Stimulated activated CD8-positive, alpha-beta memory T cell treated with anti-CD3 and anti-CD28 coated beads, Interleukin-15, amount 100 ng/mL, for 4 hours (primary cell): ENCODE measurements at places on chromosomes 1 and 21.

DNA sequence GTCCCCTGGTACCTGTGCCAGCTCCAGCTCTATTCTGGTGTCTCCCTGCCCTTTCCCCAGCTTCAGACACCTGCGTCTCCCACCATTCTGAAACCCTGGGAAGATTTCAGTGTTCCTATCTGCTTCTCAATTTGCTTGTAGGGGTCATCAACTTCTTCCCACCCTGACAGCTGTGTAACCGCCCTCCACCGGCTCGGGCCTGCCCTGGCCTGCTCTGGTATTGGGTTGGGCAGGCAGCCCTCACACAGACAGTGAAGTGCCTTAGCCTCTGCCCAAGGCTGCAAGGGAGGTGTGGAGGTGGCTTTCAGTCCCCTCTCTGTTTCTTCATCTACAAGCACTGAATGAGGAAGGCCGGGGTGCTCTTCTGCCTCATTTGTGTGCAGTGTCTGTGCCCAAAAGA lies 97.2 kb downstream of the LAMC2 start:
- no peak for DNase-seq

DNA sequence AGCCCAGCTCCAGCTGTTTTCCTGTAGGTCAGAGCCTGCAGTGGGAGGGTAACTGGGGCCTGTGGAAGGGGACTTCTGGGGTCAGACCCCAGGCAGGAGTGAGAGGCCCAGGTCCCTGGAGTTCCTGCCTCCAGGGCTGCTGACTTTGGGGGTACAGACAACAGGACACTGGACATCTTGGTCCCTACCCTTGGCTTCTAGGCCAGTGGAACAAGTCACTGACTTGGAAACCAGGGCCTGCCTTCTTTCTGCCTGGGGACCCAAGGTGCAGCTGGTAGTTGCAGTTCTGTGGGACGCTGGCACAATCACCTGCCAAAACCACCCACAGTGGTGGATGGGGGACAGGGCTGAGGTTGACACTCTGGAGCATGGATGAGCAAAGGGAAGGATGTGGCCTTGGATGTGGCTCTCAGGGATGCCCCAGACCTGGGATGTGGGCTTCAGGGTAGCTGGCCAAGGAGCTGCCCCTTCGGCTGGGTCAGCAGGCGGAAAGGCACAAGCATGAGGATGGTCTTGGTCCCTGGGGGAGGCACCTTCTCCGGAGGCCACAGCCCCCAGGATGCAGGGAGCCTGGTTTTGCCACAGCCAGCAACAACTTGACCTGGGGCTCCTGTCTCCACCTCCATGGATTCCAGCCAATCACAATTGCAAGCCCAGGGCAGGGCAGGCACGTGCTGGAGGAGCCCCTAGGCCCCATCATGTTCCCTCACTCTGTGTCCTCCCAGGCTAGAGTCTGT lies 5.8 kb downstream of the JMJD4 start:
- no peak for DNase-seq

DNA sequence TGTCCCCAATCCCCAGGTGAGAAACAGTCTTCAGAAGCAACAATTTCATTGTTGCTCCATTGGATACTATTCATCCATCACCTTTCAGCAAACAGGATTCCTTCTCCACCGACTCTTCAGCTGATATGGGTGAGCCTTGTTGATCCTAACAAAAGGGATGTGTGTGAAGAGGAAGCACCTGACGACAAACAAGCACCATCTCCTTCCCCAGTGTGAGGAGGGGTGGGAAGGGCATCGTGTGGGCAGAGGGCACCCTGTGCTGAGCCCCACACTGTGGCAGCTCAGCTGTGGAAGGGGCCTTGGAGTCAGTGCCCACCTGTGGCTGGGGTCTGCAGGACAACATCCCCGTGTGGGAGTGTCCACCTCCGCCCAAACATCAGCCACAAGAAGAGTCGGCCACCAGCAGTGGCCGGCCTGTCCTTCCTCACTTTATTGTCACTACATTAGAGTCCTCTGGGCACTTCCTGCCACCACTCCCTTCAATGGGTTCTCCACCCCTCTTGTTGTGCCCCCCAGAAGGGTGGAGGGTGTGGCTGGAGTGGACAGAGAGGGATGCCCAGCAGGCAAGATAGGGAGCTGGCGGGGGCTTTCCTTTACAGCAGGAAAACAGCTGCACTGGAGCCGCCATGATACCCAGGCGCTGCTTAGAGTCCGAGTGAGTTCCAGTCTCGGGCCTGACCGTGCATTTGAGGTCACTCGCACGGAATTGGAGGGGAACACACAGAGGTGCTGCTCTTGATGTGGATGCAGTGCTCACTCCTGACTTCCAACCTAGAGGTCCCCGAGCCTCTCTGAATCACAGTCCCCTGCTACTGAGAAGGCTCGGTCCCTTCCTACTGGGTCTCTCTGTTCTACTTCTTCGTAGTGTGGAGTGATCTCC lies 40.9 kb downstream of the VPS26C start:
- no peak for DNase-seq

- no peak for DNase-seq
Observed at GRCh38 chr1:59116920-59117542, 179.9 kb upstream of the FGGY start.

DNA sequence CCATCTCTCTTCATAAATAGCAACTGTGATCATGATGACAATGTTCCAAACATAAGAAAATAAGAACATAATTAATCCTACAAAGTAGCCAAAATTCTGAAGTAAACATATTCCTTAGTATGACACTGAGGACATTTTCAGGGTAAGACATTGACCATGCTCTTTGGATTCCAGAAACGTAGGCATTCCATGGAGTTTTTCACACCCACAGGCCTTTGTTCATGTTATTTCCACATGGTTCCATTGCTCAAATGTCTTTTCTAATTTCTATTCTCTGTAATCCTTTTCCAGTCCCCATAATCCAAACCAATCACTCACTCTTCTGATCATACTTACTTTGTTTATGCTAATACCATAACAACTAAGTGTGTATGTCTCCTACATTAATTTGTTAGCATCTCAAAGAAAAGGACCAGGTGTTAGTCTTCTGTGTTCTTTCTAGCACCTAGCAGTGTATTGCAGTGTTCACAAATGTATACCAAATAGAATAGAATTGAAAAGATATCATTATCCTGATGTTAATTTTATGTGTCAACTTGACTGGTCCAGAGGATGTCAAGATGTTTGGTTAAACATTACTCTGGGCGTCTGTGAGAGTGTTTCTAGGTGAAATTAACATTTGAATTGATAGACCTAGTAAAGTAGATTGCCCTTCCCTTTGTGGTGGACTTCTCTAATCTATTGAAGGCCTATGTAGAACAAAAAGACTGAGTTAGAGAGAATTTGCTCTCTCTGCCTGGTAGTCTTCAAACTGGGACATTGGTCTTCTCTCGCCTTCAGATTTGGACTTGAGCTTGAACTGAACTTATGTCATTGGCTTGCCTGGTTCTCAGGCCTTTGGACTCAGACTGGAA lies 516.6 kb downstream of the PTPRC start:
- no peak for DNase-seq

GRCh38 chr1:4090976-4091660 lies 191.0 kb upstream of the C1orf174 start:
- no peak for DNase-seq

DNA sequence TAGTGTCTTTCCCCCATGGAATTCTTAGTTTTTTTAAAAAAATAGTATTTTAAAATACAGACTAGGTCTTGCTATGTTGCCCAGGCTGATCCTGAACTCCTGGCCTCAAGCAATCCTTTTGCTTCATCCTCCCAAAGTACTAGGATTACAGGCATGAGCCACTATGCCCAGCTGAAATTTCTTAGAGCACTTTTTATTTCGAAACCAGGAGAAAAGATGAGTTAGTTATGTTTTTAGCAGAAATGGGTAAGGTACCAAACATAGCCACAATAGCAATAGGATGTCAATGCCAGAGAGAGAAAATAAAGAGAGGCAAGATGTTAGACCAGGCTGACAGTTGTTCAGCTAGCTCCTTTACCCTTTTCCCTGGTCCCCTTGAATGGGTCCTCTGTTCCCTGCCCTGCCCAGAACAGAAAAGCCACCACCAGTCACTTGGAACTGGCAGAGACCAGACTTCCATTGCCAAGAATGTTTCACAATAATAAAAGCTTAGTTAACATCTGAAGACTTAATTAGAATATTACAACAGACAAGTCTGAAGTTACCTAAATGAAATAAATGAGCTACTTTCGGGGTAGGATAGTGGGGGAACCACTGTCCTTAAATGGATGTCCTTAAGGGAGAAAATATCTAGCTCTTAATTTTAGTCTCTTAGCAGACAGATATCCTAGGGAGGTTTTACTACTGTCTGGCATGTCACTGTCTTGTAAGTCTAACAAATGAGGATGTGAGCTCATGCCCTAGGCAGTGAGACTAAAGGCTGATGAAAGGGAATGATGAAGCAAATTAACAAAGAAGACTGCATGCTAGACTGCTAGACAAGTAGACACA lies 54.3 kb downstream of the ABL2 start:
- DNase-seq, result no peak

GRCh38 chr1:171998711-171999110 lies 157.4 kb downstream of the DNM3 start:
- DNase-seq, result no peak

DNA sequence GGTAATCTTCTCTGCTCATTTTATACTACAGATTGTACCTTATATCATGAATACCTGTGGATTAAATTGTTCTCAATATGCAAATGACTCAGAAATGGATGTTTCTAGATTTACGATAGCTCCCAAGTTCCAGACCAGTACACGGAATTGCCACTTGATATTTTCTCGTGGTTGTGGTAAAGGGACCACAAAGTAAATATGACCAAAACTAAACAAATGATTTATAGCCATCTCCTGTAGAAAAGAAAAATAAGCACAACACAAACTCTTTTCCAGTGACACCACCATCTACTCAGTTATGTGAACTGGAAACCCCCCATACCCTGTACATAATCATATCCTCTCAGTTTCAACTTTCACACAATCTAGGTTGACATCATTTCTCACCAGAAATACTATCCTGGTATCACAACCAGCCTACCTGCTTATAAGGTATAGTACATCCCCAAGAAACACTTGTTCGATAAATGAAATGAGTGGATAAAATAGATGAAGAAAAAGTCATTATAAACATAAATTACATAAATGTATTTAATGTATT lies 172.3 kb downstream of the ADGRL4 start:
- no peak for DNase-seq

GRCh38 chr1:208192995-208193394 lies 51.2 kb downstream of the PLXNA2 start:
- DNase-seq, result no peak

- no peak for DNase-seq
Observed at GRCh38 chr1:106681939-106682522, 374.4 kb upstream of the PRMT6 start.

- no peak for DNase-seq
Observed at GRCh38 chr1:56146449-56146848, 432.9 kb downstream of the PLPP3 start.

- no peak for DNase-seq
Observed at GRCh38 chr1:199041173-199041914, 402.5 kb downstream of the PTPRC start.

DNA sequence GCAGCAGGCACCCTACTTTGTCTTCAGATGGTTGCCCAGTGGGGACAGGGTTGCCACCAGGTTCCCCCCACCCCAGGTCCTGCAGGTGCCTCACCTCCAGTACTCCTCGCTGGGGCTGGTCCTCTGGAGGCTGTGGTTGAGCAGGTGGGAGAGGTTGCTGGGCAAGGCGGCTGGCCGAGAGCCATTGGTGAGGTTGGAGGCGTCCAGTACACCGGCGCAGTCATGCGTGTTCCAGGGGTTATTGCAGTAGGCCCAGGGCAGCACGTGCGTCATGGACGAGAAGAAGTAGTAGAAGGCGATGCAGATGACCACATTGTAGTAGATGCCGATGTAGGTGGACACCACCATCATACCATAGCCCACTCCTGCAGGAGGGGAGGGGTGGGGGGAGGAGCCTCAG lies 16.9 kb downstream of the CCDC24 start:
- DNase-seq, result no peak

- no peak for DNase-seq
Observed at GRCh38 chr1:159229896-159230295, 25.2 kb downstream of the ACKR1 start.

- DNase-seq, result no peak
Observed at GRCh38 chr1:179327679-179328078, 34.1 kb downstream of the SOAT1 start.

GRCh38 chr1:83509301-83509781 lies 489.6 kb downstream of the TTLL7 start:
- no peak for DNase-seq

DNA sequence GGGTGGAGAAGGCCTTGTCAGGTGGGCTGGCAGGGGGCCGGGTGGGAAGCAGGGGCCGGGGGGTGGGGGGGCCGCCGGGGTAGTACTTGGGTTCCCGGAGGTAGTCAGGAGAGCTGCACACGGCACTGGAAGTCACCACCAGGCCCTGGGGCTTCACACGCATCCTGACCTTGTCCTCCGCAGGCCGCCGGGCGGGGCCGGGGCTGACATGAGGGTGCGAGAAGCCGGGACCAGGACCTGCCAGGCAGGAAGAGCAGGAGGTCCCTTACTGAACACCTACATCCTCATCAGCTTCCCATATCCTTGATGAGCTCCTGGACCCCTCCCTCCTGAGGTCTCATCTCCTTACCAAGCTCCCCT lies 52.0 kb downstream of the AHDC1 start:
- no peak for DNase-seq

DNA sequence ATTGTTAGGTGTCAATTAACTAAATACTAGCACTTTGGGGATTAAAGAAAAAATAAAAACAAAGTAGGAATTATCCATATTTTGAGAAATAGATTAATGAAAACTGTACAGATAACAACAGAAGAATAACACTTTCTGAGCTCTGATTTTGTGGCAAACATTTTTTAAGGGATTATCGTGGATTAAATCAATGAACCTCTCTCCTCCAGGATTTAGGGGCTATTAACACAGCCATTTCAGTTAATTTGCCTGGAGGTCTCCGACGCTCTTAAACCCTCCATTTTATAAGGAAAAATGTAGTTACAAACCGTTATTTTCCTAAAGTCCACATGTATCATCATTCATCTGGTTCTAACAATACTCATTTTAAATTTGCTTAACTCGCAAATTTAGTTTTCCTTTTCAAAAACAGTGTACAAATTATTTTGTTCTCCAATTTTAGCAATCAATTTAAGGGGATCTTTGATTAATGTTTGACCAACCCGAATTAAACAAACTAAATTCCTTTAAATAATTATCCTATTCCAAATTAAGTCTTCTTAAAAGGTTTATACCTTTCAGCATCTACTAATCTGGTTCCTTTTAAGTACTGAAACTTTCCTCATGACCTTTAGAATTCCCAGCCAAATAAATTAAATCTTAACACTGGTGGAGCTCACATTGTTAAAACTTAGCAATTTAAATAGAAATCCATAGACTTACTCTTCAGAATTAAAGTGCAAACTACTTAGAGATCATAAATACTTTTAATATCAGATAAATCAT lies 30.7 kb upstream of the RNF187 start:
- no peak for DNase-seq

DNA sequence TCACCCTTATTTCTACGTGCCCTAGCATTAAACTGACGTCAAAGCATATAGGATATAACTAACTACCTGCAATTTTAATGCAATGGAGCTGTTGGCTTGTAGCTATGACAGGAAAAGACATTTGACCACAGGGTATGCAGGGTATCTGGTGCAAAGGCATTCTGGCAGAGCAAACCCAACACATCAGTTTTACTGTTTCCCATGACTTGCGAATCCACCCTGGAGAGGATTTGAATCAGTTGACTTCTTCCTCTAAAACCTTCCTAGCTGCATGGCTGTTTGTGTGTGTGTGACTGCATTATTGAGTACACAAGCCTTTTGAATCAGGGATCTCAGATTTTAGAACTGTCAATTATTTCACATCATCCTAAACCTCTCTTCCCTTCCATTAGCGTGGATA lies 41.7 kb upstream of the SYT14 start:
- no peak for DNase-seq
